Calu3 (cell line): ENCODE measurements at places on chromosomes 4 and X. TPM values are rescaled to one million over a fixed set of nuclear protein-coding genes. Genes with fewer than 3 reads are reported as not detected.

DNA sequence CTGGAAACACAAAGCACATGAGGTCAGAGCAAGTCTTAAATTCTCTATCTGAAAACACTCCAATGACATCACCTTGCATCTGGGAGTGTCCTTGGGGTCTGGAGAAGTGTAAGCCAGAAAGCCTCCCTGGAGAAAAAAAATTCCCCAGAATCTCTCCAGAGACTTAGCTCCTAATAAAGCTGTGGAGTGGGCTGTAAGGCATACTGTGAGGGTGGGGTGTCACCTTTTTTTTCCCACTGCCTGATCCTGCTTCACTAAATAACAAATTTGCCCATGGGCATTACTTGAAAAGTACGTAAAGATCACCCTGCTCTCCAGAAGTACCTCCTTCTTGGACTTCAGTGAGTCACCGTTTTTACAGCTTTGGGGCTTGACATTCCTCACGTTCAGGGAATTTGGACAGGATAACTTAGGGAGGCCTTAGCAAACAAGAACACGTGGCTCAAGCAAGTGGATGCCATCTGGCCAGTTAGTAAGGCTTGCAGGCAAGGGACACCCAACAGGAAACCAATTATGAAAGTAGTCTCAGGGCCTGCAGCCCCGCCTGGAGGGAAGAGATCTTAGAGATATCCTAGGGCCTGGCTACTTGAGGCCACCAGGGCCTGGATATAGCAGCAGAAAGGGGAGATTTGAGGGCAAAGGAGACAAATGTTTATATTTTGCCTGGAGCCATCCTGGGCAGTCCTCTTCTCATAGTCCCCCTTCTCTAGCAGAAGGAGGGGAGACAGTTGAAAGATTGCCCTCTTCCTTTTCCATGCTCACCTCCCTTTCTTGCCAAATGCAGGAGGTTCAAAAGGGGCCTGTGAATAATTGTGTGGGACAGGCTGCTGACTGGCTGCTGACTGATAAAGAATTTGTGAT is 60.1 kb upstream of the PLAC1 start:
- DNase-seq: peak; percentile 34

GRCh38 chrX:15336023-15336413 is 695 bp upstream of the PIGA start:
- DNase-seq: peak; percentile 37

DNA sequence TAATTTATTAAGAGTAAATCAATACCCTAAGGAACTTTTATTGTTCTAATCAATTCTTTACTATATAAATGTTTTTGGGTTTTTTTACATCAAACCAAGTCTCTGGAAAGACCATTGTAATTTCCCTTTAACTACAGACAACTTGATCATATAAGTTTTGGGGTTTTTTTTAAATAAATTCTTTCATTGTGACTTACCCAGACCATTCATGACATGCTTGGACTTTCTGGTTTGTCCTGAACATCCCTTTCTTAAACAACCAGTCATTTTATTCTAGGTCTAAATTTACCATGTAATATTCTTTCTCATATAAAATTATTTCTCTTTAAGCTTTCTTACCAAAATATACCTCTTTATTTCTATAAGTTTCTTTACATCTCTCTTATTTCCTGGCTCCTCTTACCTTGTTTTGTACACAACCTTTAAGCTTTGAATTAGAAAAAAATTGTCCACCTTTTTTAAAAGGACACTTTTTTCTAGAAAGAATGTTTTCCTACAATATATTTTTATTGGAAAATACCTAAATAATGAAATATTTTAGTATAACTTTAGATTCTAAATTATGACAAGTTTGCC is 8.4 kb downstream of the CNGA1 start:
- DNase-seq: no peak

DNA sequence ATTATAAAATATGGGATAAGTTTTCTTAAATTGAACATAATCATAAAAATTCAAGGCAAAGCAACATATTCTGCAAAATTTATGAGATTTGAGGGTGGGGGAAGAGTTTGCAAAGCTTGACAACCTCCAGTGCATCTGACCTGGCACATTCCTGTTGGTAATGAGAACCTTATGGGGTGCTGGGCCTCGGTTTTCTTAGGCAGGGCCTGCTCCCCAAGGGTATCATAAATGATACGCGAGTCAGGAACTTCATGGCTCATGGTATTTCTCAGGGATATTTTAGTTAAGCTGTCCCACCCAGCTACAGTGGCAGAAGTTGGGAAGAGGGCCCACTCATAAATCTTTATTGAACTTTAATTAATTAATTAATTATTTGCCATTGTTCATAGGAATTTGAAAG is 13.2 kb downstream of the AFF2 start:
- DNase-seq: no peak

- no peak for DNase-seq
Measured at GRCh38 chrX:72052415-72053090, 79.2 kb downstream of the RTL5 start.

DNA sequence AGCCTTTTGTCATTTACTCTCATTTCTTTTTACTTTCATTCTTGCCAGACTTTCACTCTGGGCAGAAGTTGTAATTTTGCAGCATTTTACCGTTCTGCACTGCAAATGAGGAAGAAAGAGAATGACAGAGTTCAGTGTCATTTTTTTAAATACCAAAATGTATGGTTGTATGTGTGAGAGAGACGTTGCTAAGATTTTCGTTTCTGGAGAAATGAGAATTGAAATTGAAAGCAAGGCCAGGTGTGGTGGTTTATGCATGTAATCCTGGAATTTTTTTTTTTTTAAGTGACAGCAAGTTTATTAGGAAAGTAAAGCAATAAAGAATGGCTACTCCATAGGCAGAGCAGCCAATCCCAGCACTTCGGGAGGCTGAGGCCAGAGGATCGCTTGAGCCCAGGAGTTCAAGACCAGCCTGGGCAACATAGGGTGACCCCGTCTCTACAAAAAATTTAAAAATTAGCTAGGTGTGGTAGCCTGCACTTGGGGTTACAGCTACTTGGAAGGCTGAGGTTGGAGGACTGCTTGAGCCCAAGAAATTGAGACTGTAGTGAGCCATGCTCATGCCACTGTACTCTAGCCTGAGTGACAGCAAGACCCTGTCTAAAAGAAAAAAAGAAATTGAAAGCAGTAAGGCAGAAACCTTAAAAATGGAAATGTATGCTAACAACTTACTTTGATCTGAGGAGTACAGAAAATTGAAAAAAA is 12.9 kb downstream of the DCK start:
- DNase-seq: no peak

DNA sequence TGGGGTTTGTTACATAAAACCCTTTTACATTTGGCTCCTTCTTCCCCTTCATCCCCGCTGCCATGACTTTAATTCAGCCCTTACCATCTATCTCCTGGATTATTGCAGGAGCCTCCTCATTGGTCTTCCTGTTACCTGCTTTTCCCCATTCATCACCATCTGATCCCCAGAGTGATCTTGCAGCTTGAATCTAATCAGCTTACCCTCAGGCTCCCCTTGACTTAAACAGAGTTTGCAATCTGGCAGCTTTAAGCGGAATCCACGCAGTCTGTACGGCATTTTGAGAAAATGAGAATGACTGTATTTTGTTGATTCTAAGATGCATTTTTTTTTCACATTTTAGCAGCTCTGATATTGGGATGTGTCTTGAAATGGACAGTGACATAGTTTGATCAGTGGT is 14.9 kb upstream of the PPEF1 start:
- no peak for DNase-seq

DNA sequence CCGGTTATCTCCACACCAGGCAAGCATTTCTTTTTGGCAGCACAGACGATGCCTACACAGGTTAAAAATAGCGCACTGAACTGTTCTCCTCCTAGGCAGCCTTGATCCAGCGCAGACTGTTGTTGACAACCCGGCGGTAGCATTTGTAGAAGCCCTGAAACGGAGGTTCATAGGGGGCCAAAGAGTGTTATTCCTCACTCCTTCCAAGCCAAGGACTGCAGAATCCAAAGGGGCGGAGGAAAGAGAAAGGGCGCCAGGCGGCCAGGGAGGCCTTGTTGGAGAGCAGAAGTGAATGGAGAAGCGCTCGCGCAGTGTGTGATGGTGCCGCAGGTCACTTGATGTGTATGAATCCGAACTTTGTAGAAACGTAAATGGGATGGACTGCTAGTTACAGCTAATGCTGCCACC is 82.7 kb downstream of the TENM3 start:
- no peak for DNase-seq

DNA sequence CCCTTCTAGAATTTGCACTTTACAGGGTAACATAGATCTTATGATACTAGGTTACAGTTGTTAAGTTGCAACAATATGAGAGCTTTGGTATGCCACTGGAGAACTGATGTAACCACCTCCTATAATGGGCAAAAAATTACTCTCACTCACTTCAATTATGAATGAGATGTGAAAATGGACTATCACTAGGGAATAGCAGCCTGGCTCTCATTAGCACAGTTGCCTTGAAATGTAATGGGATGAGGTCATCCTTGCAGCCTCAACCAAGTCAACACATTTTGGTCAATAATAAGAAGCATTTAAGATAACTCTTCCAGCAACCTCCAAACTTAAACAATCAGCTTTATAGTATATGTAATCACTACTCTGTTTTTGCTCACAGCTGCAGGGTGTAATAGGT is 69.4 kb downstream of the TBC1D9 start:
- no peak for DNase-seq

DNA sequence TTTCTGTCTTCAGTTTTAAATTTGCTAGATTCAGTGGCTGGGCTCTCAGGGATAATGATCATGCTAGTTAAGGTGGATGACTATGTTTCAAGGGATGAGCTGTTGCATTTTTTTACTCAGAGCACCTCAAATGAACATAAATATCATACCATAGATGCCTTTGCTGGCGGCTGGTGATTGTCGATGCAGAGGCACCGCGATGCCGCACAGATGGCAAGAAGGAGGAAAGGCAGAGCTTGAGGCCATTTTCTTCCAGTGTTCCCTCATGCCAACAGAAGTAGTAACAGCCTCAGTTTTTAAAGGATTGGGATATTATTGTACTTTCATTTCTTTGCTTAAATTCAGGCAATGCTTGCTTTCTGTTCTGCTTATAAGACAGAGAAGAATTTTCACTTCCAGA is 654.7 kb upstream of the IGFBP7 start:
- DNase-seq: no peak

DNA sequence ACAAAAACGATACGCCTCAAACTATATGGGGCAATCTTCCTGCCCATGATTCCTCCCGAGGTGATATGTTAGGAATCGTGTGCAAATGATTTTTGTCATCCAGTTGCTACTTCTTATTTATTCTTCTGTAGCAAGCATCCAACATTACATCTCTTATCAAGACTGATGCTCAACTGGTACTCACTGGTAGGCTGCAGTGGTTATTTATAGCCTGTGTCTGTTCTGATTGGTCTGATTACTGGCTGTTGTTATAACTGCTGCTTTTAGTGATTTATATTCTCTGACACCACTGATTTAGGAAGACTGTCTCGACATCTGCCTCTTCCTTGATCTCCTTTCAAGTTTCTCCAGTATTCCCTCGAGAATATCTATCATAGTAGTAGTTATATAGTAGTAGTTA is 165.8 kb downstream of the LARP7 start:
- no peak for DNase-seq

- DNase-seq: no peak
Measured at GRCh38 chr4:121255986-121256750, 92.0 kb upstream of the TNIP3 start.

The RBM46 gene
- not detected in 2 replicates for total RNA-seq

The PFKFB1 gene
- 0.31 TPM in 1 of 2 replicates, not detected in the other for total RNA-seq

The RASL11B gene
- total RNA-seq: 0.42 and 0.64 TPM in 2 replicates
